ENCODE measurements at places on chromosomes 16 and 17. TPM values are rescaled to one million over a fixed set of nuclear protein-coding genes. Genes with fewer than 3 reads are reported as not detected.

DNA sequence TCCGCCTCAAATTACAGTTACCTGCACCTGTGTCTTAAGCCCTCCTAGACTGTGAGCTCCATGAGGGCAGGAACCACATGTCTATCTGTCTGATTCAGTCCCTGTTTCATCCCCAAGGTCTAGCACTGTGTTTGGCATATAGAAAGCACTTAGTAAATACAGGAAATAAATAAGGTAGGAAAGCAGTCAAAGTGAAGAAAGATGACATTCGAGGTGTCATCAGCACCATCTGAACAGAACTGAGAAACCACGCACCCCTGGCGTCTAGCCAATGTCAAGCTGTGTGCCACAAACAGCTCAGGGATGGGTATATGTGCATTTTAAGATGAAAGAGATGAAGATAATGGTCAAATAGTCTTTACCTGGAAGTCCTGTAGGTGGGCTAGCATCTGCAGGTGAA is 79.6 kb upstream of the ATP2A3 start:
- no peak for ATAC-seq

DNA sequence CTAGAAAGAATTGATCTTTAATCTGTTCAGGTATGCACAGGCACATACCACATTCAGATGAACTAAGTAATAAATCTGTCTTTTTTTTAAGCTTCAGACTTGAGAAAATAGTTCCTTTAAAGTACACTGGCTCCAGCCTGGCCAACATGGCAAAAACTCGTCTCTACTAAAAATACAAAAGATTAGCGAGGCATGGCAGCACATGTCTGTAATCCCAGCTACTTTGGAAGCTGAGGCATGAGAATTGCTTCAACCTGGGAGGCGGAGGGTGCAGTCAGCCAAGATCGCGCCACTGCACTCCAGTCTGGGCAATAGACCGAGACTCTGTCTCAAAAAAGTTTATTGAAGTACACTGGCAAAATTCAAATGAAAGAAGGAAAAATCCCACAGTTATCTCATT is 111.0 kb upstream of the NETO2 start:
- ATAC-seq, result peak; percentile 46

DNA sequence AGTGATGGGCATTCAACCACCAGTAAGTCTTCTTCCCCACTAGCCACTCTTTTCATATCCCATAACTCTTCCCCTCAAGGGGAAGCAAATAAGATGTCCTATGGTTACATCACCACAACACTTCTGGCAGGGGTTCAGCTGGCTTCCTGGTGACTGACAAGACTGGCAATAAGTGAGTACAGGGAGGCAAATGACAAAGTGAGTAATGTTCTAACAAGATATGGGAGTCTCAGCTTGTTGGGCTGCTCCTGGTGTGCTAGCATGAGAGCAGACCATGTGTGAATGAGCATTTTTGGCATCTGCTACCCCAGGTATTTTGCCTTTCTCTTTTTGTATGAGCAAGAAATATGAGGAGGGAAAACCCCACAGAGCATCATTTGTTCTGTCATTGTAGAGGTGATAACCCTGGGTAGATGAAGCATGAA is 9.9 kb downstream of the TMIGD1 start:
- ATAC-seq, result peak; percentile 79

GRCh38 chr16:81843683-81844082 is 64.6 kb downstream of the PLCG2 start:
- ATAC-seq, result no peak

- ATAC-seq, result no peak
Measured at GRCh38 chr17:73045724-73046123, 46.8 kb downstream of the SLC39A11 start.

C17orf100 gene
- total RNA-seq, result 1.7 TPM
